ENCODE measurements at places on chromosomes 3 and 15. TPM values are rescaled to one million over a fixed set of nuclear protein-coding genes. Genes with fewer than 3 reads are reported as not detected.
A peak's percentile ranks its signal among the peaks of the same experiment; 100 is the strongest.

Gene CD96
- total RNA-seq, result 0.32 TPM

DNA sequence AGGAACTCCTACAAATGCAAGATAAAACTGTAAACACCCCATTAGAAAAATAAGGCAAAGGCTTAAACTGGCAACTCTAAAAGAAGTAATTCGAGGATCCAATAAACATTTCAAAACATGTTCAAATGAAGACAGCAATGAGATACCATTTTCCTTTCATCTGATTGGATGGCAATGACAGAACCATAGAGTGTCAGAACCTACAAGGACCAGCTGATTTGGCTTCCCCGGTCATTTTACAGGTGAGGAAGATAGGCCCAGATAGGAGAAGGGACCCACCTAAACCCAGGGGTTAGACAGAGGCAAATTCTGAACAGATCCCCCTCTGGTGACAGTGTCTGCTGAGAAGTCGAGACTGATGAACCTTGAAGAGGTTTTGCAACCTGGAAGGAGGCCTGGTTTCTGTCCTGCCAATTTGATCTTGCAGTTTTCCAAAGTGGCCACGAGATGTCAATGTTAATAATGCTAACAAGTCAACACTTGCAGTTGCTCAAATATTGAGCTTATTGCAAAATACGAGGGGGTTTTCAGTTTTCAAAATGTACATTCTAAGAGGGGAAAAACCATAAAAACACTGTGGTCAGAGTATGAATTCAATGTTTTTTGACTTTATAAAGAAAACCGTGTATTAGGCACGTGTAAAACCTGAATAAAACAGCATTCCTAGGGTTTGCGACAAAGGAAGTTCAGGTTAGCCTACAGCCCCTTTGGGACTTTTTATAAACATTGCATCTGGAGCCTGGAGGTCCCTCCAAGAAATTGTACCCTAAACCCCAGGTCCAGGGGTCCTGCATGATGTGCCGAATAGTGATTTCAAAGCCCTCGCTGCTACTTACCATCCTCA, 21.5 kb downstream of the CFAP161 start:
- peak; percentile 80 for DNase-seq

DNA sequence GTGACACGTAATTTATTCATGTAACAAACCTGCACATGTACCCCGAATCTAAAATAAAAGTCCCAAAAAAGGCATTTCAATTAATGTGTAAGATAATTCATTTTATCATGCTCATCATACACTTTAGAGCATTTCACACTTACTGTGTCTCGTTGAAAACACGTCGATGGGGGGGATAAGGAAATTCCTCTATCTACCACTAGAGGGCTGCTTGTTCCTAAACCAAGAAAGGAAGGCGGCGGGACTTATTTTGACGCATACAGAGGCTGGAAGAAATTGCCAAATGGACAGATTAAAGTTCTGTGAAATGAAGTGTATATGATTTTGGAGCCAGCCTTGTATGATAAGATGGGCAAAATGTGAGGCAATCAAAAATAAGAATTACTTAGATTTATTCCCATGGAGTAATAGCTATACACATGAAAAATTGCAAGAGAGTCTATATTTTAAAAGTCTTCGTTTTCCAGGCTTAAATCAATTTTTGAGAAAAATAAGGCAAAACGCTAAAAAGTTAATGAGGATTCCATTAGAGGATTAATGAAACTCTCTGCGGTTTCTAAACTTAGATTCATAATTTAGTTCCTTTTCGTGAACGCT, 346.8 kb downstream of the CNTN3 start:
- DNase-seq, result peak; percentile 56

GRCh38 chr15:82952158-82953081, at the start of gene HOMER2:
Gene HOMER2, minus strand, starts transcription at chr15:82952720. Its CDS starts 185 bp downstream, at chr15:82952535.
- DNase-seq, result no peak

Gene MASP1
- total RNA-seq, result 198 TPM

Data from fibroblast of villous mesenchyme (primary cell).